ENCODE measurements at places on chromosomes 12 and 14.

- peak; percentile 36 for DNase-seq
These were observed 178.5 kb upstream of the OR4E1 start for GRCh38 chr14:21852061-21852664.

- DNase-seq = no peak
These were observed 4.2 kb downstream of the KRT82 start for GRCh38 chr12:52401926-52402325.

- no peak for DNase-seq
These were observed 87.8 kb downstream of the ZFP36L1 start for GRCh38 chr14:68704736-68705720.

- peak; percentile 54 for DNase-seq
These were observed 63.6 kb upstream of the PWP1 start for GRCh38 chr12:107622001-107622400.

- no peak for DNase-seq
These were observed 40.9 kb upstream of the LRIG3 start for GRCh38 chr12:58961166-58961565.

DNA sequence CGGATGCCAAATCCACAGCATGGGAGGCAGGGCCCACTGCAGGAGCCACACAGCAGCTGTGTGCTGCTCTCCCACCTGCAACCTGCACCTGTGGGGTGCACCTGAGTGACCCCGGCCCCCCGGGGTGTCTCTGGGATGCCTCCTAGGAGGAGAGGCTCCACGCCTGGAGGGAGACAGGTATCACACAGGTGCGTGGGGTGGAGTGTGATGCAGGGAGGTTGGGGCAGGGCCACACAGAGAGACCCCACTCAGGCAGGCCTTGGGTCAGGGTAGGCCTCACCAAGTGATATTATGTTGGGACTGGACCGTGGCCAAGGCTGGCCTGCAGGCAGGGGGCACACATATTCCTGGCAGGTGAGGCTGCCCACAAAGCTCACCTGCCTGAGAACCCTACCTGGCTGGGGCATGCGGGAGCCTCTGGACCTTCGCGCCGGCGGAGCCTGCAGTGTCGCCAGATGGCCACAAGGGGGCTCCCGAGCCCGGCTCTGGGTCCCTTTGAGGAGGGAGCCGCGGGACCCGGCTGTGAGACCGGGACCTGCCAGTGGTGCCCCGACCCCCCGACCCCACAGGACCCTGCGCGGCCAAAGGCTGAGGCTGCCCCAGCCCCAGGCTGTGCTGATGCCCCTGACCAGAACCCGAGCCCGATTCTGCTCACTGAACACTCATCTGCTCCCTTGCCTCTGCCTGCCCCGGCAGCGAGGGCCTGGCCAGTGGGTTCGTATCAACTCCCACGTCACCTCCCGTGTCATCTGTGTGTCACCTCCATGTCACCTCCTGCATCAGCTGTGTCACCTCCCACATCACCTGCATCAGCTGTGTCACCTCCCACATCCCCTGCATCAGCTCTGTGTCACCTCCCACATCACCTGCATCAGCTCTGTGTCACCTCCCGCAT is 11.4 kb downstream of the TMEM121 start:
- DNase-seq = peak; percentile 31

- DNase-seq = no peak
These were observed 16.5 kb downstream of the PTGES3 start for GRCh38 chr12:56671608-56672007.

GRCh38 chr14:24921903-24922302 is 128.0 kb downstream of the STXBP6 start:
- DNase-seq = no peak

GRCh38 chr14:89139404-89140247 is 277.4 kb downstream of the FOXN3 start:
- DNase-seq = no peak

DNA sequence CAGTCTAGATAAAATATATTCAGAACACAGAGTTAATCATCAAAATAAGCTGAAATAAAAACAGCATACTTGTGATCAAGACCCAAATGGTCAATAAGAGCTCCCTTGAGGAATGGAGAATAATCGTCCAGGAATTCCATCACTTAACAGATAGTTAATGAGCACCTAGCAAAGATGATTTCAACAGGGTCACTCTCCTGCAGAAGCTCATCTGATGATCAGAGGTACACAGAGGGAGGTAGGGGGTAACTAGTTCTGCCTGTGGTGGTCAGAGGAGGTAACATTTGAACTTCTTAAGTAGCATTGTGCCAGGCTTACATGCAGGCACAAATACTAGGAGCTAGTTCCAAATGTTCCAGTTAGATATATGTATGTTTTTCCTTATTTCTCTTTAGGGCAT is 9.5 kb downstream of the MED13L start:
- peak; percentile 76 for DNase-seq

DNA sequence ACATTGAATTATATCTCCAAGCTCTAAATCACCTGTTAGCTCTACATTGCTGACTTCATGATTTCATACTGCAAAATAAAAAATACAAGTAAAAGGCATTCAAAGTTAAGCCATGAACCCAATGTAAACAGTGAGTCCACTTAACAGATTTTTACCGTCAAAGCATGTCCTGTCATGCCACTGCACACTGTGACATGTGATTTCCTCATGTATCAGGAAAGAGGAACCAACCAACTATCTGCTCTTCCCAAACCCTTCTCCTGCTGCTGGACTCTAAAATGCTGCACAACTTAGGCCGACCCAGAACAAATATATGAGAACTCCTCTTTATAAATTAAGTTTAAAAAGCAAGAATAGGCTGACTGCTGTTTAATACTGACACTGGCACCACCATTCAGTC is 37.5 kb downstream of the TM7SF3 start:
- DNase-seq = no peak

GRCh38 chr14:99554757-99555531 is 49.1 kb downstream of the CCDC85C start:
- DNase-seq = no peak

DNA sequence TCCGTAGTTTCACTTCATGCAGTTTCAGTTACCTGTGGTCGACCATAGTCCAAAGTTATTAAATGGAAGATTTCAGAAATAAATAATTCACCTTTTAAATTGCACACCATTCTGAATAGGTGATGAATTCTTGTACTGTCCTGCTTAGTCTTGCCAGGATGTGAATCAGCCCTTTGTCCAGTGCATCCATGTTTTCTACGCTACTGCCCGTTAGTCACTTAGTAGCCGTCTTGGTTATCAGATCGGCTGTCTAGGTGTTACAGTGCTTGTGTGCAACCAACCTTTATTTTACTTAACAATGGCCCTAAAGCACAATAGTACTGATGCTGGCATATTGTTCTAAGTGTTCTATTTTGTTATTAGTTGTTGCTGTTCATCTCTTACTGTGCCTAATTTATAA is 146.7 kb downstream of the ACSS3 start:
- DNase-seq = peak; percentile 58

DNA sequence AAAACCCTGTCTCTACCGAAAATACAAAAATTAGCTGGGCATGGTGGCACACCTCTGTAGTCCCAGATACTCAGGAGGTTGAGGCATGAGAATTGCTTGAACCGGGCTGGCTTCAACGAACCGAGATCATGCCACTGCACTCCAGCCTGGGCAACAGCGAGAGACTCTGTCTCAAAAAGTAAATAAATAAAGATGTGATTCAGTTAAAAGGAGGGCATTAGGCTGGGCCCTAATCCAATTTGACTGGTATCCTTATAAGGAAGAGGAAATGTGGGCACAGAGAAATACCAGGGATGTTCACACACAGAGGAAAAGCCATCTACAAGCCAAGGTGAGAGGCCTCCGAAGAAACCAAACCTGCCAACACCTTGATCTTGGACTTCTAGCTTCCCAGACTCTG is 10.1 kb upstream of the DCAF4 start:
- no peak for DNase-seq

DNA sequence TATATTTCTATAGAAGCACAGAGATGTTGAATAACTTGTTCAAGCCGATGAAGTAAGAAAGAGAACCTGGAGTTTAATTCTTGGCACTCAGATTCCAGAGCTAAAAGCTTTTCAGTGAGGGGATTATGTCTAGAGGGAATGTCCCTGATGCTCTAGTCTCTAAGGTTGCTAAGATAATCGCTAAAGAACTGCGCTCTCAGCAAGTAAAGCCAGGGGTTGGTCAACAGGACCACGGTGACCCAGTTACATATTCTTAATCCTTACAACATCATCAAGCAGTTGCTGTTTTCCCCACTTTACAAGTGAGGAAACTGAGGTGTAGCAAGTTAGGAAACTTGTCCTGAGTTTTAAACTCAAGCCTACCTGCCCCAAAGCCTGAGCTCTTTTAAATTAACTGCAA is 110.8 kb downstream of the DAD1 start:
- no peak for DNase-seq

- no peak for DNase-seq
These were observed at the start of gene OR5AU1 for GRCh38 chr14:21155963-21156362. OR5AU1 (minus strand) TSS chr14:21156063; CDS start chr14:21155872, 191 bp downstream.

DNA sequence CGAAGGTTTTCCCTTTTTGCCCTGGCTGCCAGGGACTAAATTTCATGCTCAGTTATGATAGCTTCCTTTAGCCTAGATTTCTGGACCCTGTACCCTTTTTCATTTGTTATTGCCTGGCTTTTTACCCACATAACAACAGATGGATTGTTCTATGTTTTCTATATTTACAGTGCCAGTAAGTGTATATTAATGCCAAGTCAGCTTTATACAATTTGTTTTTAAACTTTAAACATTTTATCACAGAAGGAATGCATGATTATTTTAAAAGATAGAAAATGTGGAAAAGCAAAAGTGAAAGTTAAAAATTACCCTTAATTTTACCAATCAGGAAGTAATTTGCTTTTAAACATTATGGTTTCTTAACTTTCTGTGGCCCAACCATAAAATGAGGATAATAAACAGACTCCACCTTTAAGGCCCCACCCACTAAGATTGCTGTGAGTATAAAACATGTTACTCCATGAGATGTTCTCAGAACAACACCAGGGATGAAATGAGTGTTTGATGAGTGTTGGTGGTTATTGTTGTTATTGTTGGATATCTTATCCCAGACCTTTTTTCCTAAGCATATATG is 496.8 kb downstream of the EGLN3 start:
- DNase-seq = no peak

- no peak for DNase-seq
These were observed 11.8 kb downstream of the RNFT2 start for GRCh38 chr12:116749884-116750283.

- DNase-seq = peak; percentile 52
These were observed 3.0 kb downstream of the NUAK1 start for GRCh38 chr12:106135781-106136180.

DNA sequence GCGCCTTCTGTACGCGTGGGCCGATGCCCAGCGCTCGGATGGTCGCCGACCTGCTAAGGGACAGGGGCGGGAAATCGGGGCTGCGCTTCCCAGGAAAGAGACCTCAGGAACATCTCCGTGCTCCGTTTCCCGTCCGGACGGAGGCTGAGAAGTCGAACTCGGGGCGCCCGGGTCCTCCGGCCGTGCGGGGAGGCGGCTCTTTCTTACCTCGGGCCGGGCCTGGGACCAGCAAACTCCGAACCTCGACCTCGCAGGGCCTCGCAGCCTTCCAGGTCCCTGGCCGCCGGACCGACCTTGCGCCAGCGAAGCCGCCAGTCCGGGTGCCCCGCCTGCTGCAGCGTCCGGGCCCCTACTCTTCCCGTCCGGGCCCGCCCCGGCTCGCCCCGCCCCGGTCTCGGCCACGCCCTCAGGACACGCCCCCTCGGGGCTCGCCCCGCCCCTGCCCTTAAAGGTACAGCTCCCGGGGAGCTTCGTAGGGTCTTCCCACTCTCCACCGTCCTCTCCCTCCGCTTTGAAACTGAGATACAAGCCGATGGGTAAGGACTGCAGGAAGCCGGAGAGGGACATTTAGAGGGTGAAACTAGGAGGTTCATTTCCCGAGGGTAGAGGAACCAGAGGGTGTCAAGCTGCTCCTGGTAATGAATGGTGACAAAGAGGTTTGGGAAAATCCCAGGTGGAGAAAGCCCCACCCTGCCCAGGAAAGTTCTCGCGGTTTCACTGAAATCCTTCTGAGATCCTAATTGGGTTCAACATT is at the start of gene SLC8B1:
SLC8B1 (minus strand) TSS at position 324 of the 754 bp plus-strand sequence. CDS start 2,231 bp downstream, outside the sequence.
- DNase-seq = peak; percentile 88

DNA sequence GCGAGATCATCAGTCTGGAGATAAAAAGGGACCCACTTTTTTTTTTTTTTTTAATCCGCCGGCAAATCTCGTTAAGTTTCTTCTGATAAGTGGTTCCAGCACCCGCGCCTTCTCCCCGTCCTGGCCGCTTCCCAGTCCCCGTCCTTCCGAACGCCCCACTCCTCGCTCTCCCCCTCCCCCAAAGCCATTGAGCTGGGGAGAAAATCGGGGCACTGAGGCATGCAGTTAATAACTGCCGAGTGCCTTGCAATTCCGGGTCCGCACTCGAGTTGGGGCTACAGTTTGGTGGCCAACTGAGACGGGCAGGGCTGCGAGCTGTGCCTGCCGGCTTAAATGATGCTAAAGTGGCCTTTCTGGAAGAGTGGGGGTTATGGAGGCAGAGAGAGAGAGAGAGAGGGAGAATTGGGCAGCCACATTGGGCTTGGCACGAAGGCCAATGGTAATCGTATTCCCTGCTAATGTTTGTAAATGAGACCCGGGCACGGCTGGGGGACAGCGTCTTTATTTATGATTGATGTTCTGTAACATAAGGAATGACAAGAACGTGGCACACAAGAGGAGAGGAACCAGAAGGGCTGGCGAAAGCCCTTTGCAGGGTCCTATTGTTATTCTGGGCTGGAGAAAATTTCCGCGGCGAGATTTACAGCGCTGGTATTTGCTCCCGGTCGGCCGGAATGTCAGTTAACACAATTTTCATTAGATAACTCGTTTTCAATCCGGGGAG is 115.4 kb upstream of the MYL2 start:
- DNase-seq = no peak

DNA sequence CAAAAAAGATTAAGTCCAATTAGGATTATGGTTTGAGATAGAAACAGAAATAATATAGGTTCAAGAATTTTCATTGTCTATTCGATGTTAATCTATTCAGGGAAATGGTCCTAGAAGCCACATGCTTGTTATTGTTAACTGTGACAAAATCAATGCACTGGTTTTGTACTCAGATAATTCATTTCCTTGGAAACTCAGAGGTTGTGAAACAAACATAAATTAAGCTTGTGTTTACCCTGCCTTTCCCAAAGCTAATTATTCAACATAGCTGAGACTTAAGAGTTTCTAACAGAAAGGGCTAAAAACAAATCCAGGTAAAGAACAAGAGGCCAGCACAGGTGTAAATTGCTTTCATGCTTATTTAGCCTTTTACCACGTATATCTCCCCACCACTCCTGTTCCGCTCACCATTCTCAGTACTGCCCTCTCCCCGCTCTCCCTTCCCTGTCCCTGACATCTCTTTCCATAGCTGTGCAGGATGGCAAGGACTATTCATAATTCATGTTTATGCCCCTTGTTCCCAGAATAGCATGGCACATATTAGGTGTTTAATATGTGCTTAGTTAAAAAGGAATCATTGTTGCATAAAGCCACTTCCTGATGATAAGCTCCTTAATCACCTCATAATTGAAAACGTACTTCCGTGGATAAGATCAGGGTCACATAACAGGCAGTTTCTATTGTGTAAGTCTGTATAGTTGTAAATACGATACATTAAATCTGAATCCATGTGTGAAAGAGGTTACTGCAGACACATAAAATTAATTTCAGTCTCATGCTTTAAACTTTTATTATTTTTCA is 131.8 kb upstream of the USP15 start:
- DNase-seq = no peak

GRCh38 chr14:56795284-56795622 is 15.0 kb downstream of the OTX2 start:
- DNase-seq = no peak

Data from ACHN (cell line).